Umbilical cord (tissue), 2 donors: ENCODE measurements at places on chromosomes 7 and 10.

- DNase-seq = no peak
Measured at GRCh38 chr7:112958775-112959174, 127.9 kb downstream of the GPR85 start.

DNA sequence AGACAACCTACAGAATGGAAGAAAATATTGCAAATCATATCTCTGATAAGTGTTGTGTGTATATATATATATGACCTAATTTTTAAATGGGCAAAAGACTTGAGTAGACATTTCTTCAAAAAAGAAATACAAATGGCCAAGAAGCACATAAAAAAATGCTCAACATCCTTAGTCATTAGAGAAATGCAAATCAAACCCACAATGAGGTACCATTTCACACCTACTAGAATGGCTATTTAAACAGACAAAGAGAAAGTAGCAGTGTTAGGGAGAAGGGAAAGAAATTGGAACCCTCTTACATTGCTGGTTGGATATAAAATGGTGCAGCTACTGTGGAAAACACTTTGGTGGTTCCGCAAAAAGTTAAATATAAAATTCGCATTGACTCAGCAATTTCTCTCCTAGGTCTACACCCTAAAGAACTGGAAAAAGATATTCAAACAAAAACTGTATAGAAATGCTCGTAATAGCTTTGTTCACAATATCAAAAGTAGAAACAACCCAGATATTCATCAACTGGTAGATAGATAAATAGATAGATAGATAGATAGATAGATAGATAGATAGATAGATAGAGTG lies 16.3 kb downstream of the ACSL5 start:
- DNase-seq = no peak

GRCh38 chr7:36707465-36707864 lies 16.8 kb downstream of the AOAH start:
- DNase-seq = no peak

DNA sequence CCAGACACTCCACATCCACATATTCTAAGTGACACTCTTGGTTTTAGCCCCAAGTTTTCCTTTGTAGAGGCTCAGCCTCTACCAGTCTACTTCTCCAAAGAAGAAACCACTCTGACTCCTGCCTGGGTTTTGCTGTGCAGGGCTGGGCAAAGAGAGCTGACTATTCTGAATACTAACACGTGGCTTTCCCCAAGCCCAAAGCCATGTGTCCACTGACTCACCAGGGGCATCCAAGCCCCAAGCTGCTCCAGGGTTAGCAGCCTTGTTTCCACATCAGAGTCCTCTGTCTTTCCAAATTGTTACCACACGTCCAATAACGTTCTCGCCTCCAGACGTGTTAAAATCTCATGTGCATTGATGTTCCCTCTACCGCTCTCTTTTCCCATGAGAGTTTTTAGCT lies 8.7 kb downstream of the GALNTL5 start:
- no peak for DNase-seq

- DNase-seq = no peak
Measured at GRCh38 chr10:35595106-35595505, 10.0 kb upstream of the GJD4 start.

- DNase-seq = no peak
Measured at GRCh38 chr7:67765481-67766175, 769.0 kb downstream of the TYW1 start.

GRCh38 chr10:23079700-23080099 lies 15.7 kb upstream of the MSRB2 start:
- no peak for DNase-seq

DNA sequence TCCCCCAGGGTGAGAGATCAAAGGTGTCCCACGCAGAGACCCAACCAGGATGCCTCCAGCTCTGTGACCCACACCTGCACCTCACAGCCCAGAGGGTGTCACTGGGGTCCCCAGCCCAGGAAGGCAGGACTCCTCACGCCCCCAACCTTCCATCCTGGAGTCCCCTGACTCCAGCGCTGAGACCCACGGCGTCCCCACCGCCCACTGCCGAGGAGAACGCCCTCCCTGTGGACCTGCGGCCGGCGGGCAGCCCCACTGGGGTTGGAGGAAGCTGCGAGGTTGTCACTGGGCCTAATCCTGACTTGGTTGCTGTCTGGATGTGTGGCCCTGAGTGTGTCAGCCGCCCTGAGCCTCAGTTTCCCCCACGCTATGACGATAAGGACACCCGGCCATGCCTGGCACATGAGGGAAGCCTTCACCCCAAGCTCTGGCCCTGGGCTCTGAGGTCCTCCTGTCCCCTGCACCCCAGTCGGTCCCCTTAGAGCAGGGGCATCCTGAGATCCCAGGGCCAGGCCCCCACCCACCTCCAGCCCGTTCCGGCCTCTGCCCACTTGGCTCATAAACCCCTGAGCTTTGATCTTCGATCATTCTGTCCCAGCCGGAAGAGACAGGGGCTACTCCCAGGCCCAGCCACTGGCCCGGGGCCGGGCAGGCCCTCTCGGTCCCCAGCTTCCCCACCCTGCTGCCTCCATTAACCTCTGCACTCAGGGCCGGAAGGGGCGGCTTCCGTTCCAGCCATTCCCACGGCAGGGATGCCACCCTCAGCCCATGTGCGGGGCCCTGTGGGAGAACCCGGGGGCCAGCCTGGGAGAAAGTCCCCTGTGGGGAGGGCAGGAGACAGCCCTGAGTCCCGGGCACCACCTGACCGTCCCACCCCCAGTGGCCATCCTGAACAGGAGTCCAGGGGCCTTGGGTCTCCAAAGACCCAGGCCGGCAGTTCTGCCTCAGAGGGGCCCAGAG lies 113.2 kb downstream of the MICALL2 start:
- DNase-seq = no peak

- DNase-seq = no peak
Measured at GRCh38 chr7:50834679-50835078, 52.0 kb upstream of the GRB10 start.

DNA sequence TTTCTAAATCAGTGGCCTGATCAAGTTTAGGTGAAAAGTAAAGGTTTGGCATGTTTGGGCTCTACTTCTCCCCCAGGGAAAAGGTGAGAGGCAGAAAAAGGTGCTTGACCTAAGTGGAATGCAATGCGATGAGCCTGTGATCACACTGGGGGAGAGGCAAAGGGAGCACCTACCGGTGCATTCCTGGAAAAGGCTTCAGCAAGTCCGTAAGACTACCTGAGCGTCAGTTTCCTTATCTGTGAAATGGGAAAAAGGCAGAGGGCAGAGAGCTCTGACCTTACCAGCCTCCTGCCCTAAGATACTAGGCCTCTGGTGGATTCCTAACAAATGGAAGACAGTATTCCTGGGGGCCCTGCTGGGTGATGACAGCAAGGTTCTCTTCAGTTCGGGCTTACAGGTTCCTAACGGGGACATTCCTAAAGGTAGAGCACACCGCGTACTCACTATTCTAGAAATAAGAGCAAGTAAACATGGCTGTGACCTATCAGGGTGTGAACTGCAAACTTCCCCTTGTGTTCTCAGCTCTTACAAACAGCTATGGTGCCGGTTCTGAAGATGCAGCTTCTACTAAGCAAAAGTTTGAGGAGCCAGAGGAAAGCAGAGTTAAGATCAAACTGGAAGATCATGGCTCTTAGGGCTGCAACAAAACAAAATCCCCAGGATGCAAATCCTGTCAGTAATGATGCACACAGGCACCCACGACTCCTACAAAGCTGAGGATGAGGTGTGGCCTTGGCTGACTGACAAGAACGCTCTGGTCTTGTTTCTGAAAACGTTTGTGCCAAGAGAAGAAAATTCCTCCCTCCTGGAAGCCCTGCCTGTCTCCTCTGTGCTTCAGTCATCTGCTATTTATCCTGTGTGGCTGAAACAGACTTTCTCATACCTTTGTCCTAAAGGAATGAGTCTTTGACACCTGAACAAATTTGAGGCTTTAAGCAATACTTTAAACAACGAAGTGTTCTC lies 13.3 kb upstream of the ACSL5 start:
- peak; percentile 57 for DNase-seq

DNA sequence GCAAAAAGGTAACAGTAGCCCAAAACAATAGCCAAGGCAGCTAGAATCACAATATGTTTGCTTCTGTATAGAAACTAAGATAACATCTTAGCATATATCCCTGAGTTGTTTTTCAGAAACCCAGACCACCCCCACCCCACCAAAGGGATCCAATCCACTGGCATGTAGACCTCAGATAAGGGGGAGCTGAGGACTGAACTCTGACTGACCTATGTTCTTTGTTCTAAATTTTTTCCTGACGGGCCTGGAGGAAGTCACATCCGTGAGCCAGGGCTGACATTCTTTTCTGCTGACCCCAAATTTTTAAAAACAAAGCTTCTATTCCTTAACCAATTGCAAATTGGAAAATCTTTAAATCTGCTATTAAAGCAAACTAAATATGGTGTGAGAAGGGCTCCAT lies 493.9 kb upstream of the IGFBP3 start:
- DNase-seq = no peak

DNA sequence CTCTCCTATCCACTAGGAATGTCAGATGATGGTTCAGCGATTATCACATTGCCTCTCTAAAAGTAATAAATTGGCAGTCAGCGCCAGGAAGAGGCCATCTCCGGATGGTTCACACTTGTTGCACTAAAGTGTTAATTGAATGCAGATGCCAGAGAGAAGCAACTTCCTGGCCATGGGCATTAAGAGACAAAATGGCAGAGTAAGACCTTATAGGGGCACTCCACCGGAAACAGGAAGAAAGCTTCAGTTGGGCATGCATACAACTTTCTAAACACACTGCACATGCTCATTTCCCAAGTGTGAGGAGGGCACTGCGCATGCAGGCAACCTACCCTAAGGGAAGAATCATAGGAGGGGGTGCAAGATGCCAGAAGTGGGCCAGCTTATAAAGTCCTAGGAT lies 71.7 kb upstream of the AUTS2 start:
- no peak for DNase-seq

DNA sequence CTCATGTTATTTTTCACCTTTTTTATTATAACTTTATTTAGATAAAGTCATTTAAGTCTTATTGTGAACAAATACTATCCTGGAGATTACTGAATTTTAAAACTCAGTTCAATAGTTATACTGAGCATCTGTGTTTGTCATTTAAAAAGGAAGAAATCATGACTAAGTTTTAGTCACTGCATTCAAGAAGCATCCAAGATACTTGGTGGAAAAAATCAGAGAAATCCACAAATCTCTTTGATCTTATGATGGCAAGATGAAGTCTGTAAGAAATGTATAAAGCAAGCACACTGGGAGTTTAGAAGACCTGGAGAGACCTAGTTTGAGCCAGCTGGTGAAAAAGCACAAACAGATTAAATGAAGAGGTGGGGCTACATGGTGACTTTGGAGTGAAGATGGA lies 529.8 kb upstream of the IGFBP3 start:
- DNase-seq = peak; percentile 51

DNA sequence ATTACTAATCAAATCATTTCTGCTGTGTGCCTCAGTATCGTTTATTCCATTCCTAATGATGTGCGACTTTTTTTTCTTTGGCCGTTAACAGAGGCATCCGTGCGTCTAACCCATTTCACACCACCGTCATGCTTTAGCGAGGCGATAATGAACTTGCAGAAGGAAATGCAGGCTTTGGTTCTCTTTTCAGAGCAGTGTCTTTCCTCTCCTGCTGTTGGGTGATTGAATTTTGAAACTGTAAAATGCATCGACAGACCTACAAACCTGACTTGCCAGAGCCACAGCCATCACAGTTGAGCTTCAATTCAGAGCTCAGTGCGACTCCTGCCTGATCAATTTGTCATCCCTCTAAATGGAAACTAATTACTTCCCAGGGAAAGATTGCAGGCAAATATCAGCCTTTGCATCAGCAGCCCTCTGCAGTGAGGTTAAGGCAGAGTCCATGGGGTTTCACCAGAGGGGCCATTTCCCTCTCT lies 486.0 kb upstream of the GALNT17 start:
- no peak for DNase-seq

DNA sequence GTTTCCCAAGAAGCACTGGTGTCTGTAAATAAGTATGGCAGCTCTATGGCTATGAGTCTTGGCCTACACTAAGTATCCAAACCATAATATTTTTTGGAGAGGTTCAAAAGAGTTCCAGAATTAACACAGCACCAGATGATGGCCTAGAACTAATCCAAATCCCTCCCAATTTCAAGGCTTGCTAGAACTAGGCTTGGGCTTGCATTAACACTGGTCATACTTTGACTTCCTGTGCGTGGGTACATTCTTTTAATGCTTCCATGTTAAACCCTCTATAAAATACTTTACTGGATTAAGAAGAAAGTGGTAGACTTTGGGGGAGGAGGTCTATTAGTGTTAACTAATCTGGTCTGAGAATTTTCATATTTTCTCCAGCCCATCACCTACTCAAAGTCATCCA lies 3.1 kb downstream of the AASS start:
- DNase-seq = no peak

- DNase-seq = no peak
Measured at GRCh38 chr10:9075420-9075819, 1020.9 kb downstream of the GATA3 start.

- peak; percentile 74 for DNase-seq
Measured at GRCh38 chr10:21364196-21365114, 161.0 kb downstream of the SKIDA1 start.

GRCh38 chr7:129734400-129734799 lies 122.9 kb downstream of the NRF1 start:
- DNase-seq = no peak
